ENCODE measurements at places on chromosomes 4 and X.

- DNase-seq = no peak
Measured at GRCh38 chr4:183173580-183174526, 74.8 kb downstream of the WWC2 start.

DNA sequence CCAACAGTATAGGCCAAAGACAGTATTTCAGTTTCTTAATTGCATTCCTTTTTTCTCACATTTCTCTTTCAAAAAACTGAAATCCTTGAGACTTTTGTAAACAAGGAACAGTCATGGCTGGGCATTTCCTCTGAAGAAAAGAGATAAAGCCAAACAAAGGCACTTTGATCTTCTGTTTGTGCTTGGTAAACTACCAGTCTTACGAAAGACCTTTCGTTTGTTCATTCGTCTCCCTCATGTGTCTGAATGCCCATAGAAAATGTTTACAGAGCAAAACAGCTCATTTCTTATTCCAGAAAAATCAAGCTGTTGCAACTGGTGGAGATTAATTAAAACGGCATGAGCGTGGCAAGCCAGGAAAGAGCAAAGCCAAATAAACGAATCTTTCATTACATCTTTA, 178.0 kb downstream of the GASK1B start:
- peak; percentile 83 for DNase-seq

GRCh38 chrX:63050225-63050624, 300.9 kb downstream of the SPIN4 start:
- no peak for DNase-seq

DNA sequence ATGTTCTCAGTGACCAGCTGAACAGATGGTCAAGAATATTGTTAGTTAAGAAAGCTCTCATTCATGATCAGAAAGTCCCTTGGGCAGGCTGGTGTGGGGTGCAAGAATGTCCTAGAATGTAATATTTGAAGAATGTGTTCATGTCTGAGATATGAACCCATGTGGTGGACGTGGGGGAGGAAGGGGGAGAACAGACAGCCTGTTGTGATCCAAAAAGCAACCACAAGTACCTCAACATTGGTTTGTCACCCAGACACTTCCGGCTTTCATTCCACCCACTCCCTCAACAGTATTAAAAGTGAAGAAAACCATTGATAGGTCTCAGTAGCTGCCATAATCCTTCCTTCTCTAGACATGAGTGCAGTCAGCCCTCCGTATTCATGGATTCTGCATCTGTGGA, 82.2 kb downstream of the MAML3 start:
- DNase-seq = peak; percentile 82

GRCh38 chrX:108696690-108697089, 39.7 kb downstream of the IRS4 start:
- no peak for DNase-seq

DNA sequence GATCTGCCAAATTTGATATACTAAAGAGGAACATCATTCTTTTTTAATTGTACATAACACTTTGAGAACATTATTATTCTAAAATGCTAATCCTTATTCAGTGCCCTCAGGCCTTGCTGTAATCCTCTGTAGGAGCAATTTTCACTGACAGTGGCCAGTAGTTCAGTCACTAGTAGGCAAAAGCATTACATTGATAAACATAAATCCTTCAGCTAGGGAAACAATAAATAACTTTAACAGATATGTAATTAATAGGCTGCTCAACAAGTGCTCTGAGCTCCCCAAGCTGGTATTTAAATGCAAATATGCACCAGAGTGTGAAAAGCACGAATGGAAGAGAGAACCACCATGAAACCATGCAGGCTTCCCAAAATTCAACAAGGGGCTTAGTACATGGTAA, 77.7 kb upstream of the FAM47C start:
- DNase-seq = no peak

DNA sequence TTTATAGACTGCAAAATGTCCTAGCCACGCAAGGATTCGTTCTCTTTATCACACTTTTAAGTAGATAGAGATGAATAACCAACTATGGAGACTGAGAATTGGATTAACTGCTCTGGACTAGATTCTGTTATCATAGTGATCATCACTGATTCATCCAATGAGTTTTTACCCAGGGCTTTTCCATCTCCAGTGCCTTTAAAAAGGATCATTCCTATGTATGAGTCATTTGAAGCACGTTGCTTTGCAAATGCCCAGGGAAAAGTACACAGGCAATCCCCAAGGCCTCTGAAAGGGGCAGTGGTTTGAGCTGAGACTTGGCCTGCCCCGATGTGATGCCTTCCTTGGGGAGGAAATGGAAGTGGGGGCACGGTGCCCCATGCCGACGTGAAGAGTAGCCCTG, 122.7 kb upstream of the PSAPL1 start:
- DNase-seq = no peak

DNA sequence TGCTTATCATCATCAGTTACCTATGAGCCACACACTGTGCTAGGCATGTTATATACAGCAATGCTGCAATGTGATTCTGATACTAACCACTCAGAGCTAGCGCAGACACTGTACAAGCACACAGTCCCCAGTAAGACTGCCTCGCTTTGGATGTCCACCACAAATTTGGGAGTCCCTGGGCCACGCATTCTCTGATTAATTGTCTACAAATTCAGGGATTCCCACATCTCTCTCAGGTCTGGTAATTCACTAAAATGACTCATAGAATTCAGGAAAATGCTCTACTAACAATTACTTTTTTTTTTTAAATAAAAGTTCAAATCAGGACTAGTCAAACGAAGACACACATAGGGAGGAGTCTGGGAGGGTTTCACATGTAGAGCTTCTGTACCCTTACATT, 652.1 kb upstream of the AADAT start:
- DNase-seq = no peak

GRCh38 chr4:42436928-42437565, 39.8 kb downstream of the SHISA3 start:
- DNase-seq = no peak

GRCh38 chr4:2354118-2354517, 64.3 kb downstream of the ZFYVE28 start:
- DNase-seq = no peak

GRCh38 chr4:153529646-153530045, 63.5 kb downstream of the TMEM131L start:
- DNase-seq = peak; percentile 51

- DNase-seq = no peak
Measured at GRCh38 chr4:165915215-165915614, 42.2 kb downstream of the TLL1 start.

- DNase-seq = no peak
Measured at GRCh38 chr4:155616117-155616516, 50.5 kb upstream of the GUCY1A1 start.

- DNase-seq = no peak
Measured at GRCh38 chrX:57655065-57655464, 25.0 kb downstream of the NLRP2B start.

DNA sequence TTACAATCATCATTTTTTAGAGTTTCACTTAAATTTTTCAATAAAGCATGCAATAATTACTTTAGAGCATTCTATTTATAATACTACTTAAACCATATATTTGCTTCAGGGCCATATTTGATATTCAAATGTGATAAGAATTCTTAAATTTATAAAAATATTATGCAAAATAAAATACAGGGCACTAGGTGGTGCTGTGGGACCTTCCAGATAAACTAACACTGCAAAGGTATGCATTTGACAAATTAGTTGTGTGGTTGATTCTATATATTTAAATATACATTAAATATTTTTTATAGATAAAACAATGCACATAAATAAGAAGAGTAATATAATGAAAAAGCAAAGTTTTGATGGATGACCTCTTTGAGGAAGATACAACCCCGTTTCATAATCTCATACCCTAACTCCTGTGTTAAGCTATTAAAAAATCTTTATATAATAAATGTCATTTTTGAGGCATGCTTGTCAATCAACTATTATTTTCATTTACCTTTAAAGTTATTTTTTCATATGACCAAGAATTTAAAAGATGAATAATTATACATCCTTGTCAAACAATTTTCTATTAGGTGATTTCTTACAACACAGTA, 128.4 kb downstream of the REELD1 start:
- DNase-seq = peak; percentile 26

DNA sequence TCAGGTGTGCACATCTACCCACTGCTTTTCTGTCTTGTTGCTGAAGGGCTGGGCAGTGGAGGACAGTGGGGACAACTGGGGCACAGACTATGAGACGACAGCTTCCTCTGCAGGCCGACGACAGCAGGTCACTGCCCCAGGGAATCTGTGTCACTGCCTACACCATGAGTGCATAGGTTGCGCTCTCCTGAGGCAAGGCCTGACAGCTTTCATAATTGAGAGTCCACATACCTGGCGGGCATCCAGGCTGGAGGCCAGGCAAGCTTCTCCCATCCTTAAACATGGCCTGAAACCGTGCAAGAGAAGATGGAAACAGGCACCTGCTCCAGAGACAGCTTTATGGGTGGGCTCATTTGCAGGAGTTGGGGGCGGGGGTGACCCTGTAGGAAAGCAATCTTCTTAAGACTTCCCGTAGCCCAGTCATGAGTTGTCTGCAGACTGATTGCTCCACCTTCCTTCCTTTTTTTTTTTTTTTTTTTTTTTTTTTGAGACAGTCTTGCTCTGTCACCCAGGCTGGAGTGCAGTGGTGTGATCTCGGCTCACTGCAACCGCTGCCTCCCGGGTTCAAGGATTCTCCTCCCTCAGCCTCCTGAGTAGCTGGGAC, 2.9 kb downstream of the ANOS1 start:
- DNase-seq = no peak

GRCh38 chr4:114282937-114283336, 303.5 kb upstream of the ARSJ start:
- DNase-seq = no peak

- peak; percentile 22 for DNase-seq
Measured at GRCh38 chrX:13506574-13506973, 62.8 kb upstream of the EGFL6 start.

DNA sequence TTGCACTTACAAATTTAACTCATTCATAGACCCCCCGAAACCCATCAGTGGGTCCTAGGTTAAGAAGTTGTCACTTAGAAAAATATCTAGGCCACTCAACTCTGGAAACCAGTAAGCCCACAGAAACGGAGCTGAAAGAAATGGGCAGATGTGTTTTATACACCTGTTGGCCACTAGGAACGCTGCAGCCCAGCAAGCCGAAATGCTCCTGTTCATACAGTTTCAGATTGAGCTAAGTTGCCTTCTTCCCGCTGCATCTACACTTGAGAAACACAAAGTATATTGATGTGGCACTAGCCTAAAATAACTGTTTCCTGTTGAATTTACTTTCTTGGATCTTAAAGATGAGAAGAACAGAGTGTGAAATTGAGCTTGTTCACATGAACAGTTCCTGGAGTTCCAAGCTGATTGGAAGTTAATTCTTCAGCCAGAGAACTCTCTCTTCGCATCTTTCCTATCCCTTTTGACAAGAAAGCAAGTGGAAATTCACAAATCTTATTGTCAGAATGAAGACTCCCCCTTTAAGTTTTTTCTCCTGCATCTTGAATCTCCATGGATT, 174.1 kb downstream of the RBMX2 start:
- peak; percentile 36 for DNase-seq

GRCh38 chr4:168432419-168433146, 47.7 kb downstream of the DDX60L start:
- no peak for DNase-seq

DNA sequence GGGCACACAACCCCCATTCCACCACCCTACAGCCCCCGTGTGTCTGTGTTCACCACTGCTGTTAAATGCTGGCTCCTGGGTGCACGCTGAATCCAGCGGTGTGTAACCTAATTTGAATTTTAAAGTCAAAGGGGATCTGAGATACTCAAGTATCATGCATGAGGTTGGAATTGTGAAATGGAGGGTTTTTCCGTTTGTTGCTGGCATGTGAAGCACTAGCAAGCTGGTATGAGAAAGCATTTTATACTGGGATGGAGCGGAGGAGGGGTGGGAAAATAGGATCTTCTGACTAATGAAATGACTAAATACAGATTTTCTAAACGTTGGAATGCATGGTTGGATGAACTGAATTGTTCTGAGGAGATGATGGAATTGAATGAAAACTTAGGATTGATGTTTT, 36.9 kb upstream of the FAT1 start:
- peak; percentile 87 for DNase-seq

GRCh38 chrX:1455948-1456280, 3.2 kb upstream of the ASMTL start:
- no peak for DNase-seq

- peak; percentile 35 for DNase-seq
Measured at GRCh38 chr4:186932631-186933187, 209.1 kb upstream of the FAT1 start.

DNA sequence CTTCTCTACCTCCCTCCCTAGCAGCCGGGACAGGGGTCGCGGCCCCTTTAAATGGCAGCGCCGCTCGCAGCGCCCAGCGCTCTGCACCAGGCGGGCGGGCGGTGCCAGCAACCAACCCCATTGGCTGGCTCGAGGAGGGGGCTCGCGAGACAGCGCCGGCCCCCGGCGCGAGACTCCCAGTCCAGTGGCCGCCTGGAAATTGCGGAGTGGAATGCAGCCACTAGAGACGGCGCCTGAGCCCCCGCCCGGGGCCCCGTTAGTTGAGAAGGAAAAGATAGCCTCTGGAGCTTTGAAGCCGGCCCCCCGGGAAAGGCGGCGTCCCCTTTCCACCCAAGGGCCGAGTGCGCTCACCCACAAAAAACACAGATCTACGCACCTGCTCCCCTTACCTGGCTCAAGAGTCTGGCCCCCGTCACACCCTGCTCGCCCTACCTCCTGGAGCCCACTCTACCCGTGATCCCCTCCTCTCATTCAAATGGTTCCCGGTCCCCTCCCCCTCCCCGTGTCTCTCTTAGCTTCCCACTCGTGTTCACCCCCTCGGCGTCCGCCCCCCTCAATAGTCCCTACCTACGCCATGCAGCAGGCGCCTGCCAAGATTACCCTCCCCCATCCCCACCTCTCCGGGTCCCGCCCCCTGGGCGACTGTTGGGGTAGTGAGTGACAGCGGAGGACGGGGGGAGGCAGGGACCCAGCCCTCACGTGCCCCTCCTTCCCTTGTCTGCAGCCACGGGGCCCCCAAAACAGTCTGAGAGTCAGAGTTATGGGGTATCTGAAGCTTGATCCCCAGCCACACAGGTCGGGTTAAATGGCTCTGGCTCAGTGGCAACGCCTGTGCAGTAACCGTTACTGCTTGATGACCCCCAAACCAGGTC, at the start of gene ZMYM3:
Gene ZMYM3, minus strand, starts transcription at position 49 of the 872 bp plus-strand sequence. CDS start 885 bp downstream, outside the sequence.
- DNase-seq = peak; percentile 80

DNA sequence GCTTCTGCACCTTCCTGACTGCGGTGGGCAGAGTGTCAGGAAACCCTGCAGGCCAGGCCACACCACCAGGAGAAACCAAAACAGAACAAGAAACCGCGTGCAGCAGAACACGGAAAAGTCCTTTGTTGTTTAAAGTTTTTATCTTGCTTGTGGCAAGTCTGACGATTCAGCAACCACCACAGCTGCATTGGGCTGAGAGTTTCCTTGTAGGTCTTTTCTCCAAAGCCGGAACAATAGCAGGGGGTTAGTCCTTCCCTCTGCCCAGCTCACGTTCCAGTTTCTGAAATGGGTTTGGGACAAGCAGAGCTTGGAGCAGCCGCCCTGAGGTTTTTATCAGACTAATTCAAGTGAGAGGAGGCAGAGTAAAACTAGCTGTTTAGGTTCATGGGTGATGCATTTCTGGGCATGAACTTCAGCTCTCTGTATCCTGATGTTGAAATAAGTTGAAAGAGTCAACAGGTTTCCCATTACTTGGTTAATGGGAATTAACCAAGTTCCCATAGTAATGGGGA, 216.9 kb downstream of the PTTG2 start:
- no peak for DNase-seq

Data from fibroblast of gingiva (primary cell).